Neural crest cell (in vitro differentiated cells): ENCODE measurements at places on chromosomes 7 and 10.
A peak's percentile ranks its signal among the peaks of the same experiment; 100 is the strongest.

- DNase-seq: no peak
- peaks cover 82% of the 10 kb centered on the region for H3K4me1 ChIP-seq
- no peaks in the 10 kb centered on the region for H3K27me3 ChIP-seq
- peak overlapping the region; percentile 83 for H3K27ac ChIP-seq
- peaks cover 2% of the 10 kb centered on the region for H3K36me3 ChIP-seq
Measured at GRCh38 chr10:71975871-71976725, 11.9 kb downstream of the CHST3 start.

GRCh38 chr10:7288060-7288690 lies 122.7 kb downstream of the SFMBT2 start:
- no peaks in the 10 kb centered on the region for H3K4me1 ChIP-seq
- H3K27me3 ChIP-seq: no peaks in the 10 kb centered on the region
- H3K27ac ChIP-seq: no peak overlapping the region
- H3K36me3 ChIP-seq: peaks cover 2% of the 10 kb centered on the region

DNA sequence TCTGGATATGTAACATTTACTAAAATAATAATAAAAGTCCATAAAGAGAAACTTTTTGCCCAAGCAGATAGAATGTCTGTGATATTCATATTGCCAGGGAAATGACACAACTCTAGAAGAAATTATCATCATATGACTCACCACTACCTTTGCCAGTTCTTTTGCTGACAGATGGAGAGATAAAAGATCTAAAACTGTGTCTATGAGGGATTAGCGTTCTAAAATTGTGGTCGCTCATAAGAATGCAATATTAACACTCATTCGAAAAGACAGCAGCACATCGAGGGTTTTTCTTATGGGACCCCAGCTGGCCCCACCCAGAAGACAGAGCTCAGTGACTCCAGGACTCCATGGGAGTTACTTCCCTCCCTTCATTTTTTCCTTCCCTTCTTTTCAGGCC lies 16.6 kb upstream of the LANCL2 start:
- no peaks in the 10 kb centered on the region for H3K4me1 ChIP-seq
- peaks cover 13% of the 10 kb centered on the region for H3K27me3 ChIP-seq
- H3K27ac ChIP-seq: no peak overlapping the region
- H3K4me3 ChIP-seq: no peak overlapping the region

DNA sequence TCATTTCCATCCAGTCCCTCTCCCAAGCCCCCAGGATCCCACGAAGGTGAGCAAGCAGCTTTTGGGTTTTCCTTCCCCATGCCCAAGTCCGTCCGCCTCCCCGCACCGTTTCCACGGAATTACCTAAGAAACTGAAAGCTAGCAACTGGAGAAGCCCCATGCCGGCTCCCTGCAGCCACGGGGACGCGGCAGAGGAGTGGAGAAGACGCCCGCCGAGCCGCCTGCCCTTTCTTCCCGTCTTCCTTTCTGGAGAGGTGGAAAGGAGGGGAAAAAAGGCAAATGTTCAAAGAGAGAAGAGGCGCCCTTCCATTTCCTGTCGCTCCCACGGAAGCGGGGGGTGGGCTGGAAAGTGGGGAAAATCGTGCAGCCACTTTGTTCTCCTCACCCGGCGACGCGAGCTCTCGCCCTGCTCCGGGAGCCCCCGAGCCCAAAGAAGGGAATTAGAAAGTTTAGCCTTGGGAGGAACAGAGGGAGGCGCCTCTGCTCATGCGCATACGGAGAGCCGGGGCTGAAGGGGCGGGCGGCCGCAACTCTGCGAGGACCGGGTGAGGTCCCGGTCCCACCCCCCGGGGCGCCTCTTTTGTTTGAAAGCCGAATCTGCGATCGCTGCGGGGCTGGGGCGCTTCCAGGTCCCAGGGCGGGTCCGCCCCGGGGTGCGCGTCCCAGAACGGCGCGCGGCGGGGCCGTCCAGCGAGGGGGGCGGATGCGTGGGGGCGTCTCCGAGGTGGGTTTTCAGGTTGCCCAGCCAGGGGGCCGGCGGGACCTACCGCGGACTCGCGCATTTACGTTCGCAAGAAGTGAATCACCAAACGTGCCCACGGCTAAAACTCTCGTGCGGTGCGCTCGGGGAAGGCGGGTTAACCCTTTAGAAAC lies at the start of gene LAMB1:
Gene LAMB1, minus strand, starts transcription at position 436 of the 873 bp plus-strand sequence. Its CDS starts 276 bp downstream, at position 160.
- peaks cover 86% of the 10 kb centered on the region for H3K27me3 ChIP-seq
- peak; percentile 69 for DNase-seq
- peaks cover 5% of the 10 kb centered on the region for H3K36me3 ChIP-seq
- H3K4me1 ChIP-seq: peaks cover 41% of the 10 kb centered on the region
- peak within 1 kb of the TSS; percentile 81 for H3K27ac ChIP-seq

GRCh38 chr10:36171556-36171952 lies 529.5 kb upstream of the FZD8 start:
- no peak for DNase-seq
- no peaks in the 10 kb centered on the region for H3K36me3 ChIP-seq
- no peak overlapping the region for H3K4me3 ChIP-seq
- no peaks in the 10 kb centered on the region for H3K27me3 ChIP-seq

- no peaks in the 10 kb centered on the region for H3K36me3 ChIP-seq
- no peak overlapping the region for H3K27ac ChIP-seq
- H3K4me3 ChIP-seq: no peak overlapping the region
- no peaks in the 10 kb centered on the region for H3K27me3 ChIP-seq
- no peaks in the 10 kb centered on the region for H3K4me1 ChIP-seq
Measured at GRCh38 chr7:41873741-41874140, 170.9 kb upstream of the INHBA start.

GRCh38 chr7:91633013-91633441 lies 247.5 kb downstream of the MTERF1 start:
- H3K36me3 ChIP-seq: no peaks in the 10 kb centered on the region
- H3K4me3 ChIP-seq: no peak overlapping the region
- no peak for DNase-seq
- peaks cover 19% of the 10 kb centered on the region for H3K4me1 ChIP-seq
- no peak overlapping the region for H3K27ac ChIP-seq
- H3K27me3 ChIP-seq: no peaks in the 10 kb centered on the region

- no peak overlapping the region for H3K4me3 ChIP-seq
- no peaks in the 10 kb centered on the region for H3K27me3 ChIP-seq
- H3K4me1 ChIP-seq: peaks cover 6% of the 10 kb centered on the region
- no peaks in the 10 kb centered on the region for H3K36me3 ChIP-seq
- DNase-seq: no peak
Measured at GRCh38 chr7:155265144-155265543, 32.5 kb upstream of the INSIG1 start.

GRCh38 chr7:69817841-69818635 lies 219.8 kb downstream of the AUTS2 start:
- H3K4me3 ChIP-seq: no peak overlapping the region
- no peak overlapping the region for H3K27ac ChIP-seq
- peaks cover 64% of the 10 kb centered on the region for H3K4me1 ChIP-seq
- DNase-seq: no peak
- no peaks in the 10 kb centered on the region for H3K27me3 ChIP-seq

GRCh38 chr10:59880971-59881510 lies 25.3 kb downstream of the CCDC6 start:
- no peaks in the 10 kb centered on the region for H3K36me3 ChIP-seq
- no peak overlapping the region for H3K27ac ChIP-seq
- no peak overlapping the region for H3K4me3 ChIP-seq
- DNase-seq: no peak
- peaks cover 22% of the 10 kb centered on the region for H3K4me1 ChIP-seq
- no peaks in the 10 kb centered on the region for H3K27me3 ChIP-seq

GRCh38 chr10:7153750-7154149 lies 257.1 kb downstream of the SFMBT2 start:
- H3K27me3 ChIP-seq: no peaks in the 10 kb centered on the region
- DNase-seq: no peak
- no peak overlapping the region for H3K27ac ChIP-seq
- H3K4me1 ChIP-seq: peaks cover 15% of the 10 kb centered on the region

- H3K36me3 ChIP-seq: peaks cover 3% of the 10 kb centered on the region
- H3K27ac ChIP-seq: no peak overlapping the region
- DNase-seq: no peak
- no peaks in the 10 kb centered on the region for H3K27me3 ChIP-seq
- H3K4me3 ChIP-seq: no peak overlapping the region
Measured at GRCh38 chr10:121702351-121703320, 104.4 kb upstream of the FGFR2 start.

DNA sequence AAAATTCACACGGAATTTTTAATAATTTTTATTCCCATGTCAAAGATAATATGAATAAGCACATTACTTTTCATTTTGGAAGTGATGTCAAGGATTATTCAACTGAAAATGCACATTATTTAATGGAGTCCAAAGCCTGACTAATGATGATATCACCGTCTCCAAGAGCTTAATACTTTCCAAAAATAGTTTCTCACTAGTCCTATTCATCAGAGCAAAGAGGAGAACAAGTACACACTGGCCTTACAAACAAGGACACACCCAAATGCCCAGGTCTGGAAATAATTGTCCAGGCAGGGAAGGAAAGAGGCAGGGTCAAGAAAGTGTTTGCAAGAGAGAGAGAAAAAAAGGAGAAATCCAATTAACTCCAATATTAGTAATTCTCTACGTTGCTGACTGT lies 216.8 kb upstream of the CCDC6 start:
- no peaks in the 10 kb centered on the region for H3K4me1 ChIP-seq
- no peak overlapping the region for H3K27ac ChIP-seq
- no peaks in the 10 kb centered on the region for H3K27me3 ChIP-seq
- DNase-seq: no peak
- no peak overlapping the region for H3K4me3 ChIP-seq

GRCh38 chr7:15457990-15458955 lies 103.5 kb downstream of the AGMO start:
- H3K27me3 ChIP-seq: no peaks in the 10 kb centered on the region
- no peak overlapping the region for H3K27ac ChIP-seq
- no peak for DNase-seq
- H3K36me3 ChIP-seq: no peaks in the 10 kb centered on the region
- peaks cover 4% of the 10 kb centered on the region for H3K4me1 ChIP-seq
- no peak overlapping the region for H3K4me3 ChIP-seq

- H3K36me3 ChIP-seq: peaks cover 9% of the 10 kb centered on the region
- peaks cover 17% of the 10 kb centered on the region for H3K4me1 ChIP-seq
- DNase-seq: no peak
- H3K27ac ChIP-seq: no peak overlapping the region
- H3K27me3 ChIP-seq: no peaks in the 10 kb centered on the region
- H3K4me3 ChIP-seq: no peak overlapping the region
Measured at GRCh38 chr10:116948530-116948870, 56.5 kb downstream of the SHTN1 start.

DNA sequence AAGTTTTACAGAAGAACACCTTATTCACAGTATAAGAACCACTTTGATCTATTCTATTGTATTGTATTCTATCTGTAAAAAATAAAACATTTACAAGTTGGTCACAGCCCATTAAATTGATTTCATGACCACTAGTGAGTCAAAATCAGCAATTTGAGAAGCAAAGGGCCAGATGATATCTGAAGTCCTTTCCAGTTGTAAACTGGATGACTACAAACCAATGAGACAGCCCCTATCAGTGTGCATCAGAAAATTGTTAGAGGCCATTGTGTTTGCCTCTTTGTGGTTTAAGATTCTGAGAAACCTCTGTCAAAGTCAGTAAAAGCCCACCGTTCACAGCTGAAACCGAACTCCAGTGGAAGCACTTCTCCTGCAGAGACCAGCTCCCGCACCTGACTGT lies 54.8 kb downstream of the TBXAS1 start:
- H3K27ac ChIP-seq: peak overlapping the region; percentile 63
- H3K4me3 ChIP-seq: no peak overlapping the region
- no peaks in the 10 kb centered on the region for H3K36me3 ChIP-seq
- no peaks in the 10 kb centered on the region for H3K4me1 ChIP-seq

DNA sequence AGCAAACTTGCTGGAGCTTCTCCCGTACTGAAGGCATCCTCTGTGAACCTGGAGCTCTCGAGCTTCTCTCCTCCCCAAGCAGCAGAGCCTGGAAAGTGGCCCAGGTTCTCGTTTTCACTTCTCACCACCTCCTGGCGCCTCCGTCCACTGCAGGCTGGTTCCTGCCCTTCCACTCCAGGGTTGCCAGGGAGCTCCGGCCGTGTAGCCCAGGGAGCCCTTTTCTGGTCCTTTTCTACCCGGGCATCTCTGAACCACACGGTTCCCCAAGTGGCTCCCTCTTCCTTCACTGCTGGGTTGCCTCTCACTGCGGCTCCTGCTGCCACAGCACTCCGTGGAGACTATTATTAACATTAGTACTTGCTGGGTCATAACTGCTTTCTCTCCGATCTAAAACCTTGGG lies 208.6 kb upstream of the PPP2R2D start:
- no peak for DNase-seq
- H3K27me3 ChIP-seq: peaks cover 13% of the 10 kb centered on the region
- H3K27ac ChIP-seq: peak overlapping the region; percentile 85
- no peaks in the 10 kb centered on the region for H3K36me3 ChIP-seq
- no peak overlapping the region for H3K4me3 ChIP-seq
- H3K4me1 ChIP-seq: peaks cover 20% of the 10 kb centered on the region
